ENCODE measurements at places on chromosomes 16 and 17.

DNA sequence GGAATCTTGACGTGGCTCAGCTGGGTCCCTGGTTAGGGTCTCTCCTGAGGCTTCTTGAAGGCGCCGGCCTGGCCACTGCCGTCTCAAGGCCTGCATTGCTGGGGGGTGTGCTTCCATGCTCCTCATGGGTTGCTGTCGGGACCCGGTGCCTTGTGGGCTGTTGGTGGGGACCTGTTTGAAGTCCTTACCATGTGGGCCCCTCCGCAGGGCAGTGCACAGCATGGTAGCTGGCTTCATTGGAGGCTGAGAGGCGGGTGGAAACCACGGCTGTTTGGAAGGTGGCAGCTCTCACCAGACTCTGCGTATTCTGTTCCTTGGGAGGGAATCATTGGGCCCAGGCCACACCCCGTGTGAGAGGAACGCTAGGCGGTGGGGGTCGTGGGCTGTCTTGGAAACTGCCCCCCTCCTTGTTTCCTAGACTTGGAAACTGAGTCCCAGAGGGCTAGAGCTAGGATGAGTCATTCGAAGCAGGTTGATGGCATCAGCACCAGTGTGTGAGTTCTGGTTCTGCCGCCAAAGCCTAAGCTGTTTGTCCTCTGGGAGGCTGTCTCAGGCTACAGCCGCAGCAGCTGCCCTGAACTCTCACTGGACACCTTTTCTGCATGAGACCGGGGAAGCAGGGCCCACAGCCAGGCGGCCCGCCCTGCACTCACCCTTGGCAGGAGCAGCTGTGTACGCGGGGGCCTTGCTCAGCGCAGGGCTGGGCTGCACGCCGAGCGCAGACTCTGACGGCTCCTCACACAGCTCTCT, 35.2 kb downstream of the ZNF750 start:
- DNase-seq: no peak

- no peak for DNase-seq
Measured at GRCh38 chr17:50640686-50641351, 6.1 kb downstream of the ABCC3 start.

- DNase-seq: no peak
Measured at GRCh38 chr16:84751947-84752346, 52.1 kb downstream of the USP10 start.

DNA sequence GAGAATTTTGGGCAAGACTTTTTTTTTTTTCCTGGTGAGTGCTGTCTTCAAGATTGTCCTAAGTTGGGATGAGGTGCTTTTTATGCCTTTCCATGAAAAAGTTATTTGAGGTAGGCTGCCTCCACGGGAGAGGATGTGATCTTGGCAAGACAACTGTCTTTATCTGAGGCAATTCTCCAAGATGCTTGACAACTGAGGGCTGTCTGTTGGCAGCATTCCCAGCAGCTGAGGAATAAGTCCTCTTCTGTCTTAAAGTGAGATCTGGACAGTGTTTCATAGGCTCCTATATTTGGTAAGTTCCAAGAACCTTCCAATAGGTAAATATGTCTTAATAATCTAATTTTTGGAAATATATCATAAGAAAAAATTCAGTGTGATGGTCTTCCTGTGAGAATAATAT, 662.0 kb downstream of the CDH11 start:
- DNase-seq: no peak

GRCh38 chr17:38578229-38579082, 27.3 kb downstream of the SRCIN1 start:
- DNase-seq: no peak

GRCh38 chr17:17491546-17491988, 4.6 kb downstream of the RASD1 start:
- DNase-seq: no peak

DNA sequence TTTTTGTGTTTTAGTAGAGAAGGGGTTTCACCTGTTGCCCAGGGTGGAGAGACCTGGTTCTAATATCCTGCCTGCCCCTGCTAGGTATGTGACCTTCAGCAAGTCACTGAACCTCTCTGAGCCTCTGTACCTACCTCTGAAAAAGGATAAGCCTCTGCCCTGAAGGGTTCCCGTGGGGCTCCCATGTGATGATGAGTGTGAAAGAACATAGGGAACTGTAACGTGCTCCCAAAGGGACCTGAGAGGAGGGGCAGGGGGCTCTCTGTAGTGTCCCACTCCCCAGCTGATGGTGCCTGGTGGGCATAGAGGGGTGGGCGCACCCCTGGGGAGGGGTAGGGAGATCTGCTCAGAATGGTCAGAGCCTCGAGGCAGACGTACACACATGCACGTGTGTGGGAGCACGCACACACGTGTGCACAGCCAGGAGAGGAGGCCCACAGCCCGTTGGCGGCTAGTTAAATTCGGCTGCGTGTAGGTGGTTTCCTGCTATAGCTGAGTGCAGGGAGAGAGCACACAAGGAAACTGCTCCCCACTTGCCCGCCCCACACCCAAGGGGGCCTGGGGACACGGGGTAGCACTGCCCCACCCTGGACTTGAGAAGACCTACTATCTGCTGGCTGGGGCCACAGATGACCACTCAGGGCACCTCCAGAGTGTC, 6.7 kb downstream of the KCNH4 start:
- DNase-seq: no peak

GRCh38 chr17:9813166-9813565, 8.7 kb downstream of the GSG1L2 start:
- no peak for DNase-seq

- DNase-seq: peak; percentile 17
Measured at GRCh38 chr17:9928601-9929333, 23.7 kb upstream of the RCVRN start.

- DNase-seq: no peak
Measured at GRCh38 chr16:85364323-85365040, 248.6 kb upstream of the GSE1 start.

GRCh38 chr17:14741491-14741890, 440.6 kb downstream of the HS3ST3B1 start:
- DNase-seq: no peak

- no peak for DNase-seq
Measured at GRCh38 chr17:56710986-56711385, 117.5 kb downstream of the NOG start.

GRCh38 chr16:9976601-9977000, 205.6 kb downstream of the GRIN2A start:
- DNase-seq: no peak

- no peak for DNase-seq
Measured at GRCh38 chr17:74485022-74485743, 18.7 kb downstream of the CD300A start.

GRCh38 chr16:81610144-81610842, 165.7 kb downstream of the CMIP start:
- peak; percentile 93 for DNase-seq

GRCh38 chr16:47060596-47060995, 83.1 kb downstream of the NETO2 start:
- DNase-seq: no peak

- peak; percentile 9 for DNase-seq
Measured at GRCh38 chr17:29483503-29483902, 83.3 kb downstream of the ABHD15 start.

DNA sequence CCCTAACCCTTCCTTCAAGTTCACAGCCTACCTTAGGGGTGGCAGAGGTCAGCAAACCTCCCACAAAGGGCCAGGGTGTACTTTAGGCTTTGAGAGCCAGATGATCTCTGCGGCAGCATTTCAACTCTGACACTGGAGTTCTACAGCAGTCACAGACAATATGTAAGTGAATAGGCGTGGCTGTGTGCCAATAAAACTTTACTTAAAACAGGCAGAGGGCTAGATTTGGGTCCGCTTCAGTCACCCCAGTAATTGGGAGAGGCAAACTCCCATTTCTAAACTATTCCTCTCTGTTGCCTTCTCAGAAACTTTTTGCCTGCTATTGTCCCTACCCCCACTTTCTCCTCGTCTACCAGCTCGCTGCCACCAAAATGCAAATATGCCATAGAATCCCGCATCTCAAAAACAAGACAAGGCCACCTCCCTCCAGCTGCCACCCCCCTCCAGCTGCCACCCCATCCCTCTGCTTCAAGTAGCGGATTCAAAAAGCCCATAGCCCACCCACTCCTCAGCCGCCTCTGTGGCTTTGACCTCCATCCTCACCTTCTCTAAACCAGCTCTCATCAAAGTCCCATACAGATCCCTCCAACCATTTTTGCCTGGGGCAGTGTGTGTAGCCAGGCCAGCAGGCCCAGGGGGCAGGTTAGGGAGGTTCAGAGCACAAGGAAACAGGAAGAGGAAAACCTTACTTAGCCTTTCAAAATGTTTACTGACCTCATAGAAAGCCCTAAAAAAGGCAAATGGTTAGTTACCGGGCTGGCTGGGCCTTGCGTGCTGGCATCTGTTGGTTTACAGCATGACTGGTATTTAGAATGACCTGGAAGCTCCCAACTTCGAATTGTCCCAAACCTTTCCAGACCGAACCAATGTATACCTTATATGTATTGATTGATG, 19.9 kb upstream of the DNAH17 start:
- no peak for DNase-seq

- DNase-seq: no peak
Measured at GRCh38 chr17:14336418-14336817, 35.5 kb downstream of the HS3ST3B1 start.

DNA sequence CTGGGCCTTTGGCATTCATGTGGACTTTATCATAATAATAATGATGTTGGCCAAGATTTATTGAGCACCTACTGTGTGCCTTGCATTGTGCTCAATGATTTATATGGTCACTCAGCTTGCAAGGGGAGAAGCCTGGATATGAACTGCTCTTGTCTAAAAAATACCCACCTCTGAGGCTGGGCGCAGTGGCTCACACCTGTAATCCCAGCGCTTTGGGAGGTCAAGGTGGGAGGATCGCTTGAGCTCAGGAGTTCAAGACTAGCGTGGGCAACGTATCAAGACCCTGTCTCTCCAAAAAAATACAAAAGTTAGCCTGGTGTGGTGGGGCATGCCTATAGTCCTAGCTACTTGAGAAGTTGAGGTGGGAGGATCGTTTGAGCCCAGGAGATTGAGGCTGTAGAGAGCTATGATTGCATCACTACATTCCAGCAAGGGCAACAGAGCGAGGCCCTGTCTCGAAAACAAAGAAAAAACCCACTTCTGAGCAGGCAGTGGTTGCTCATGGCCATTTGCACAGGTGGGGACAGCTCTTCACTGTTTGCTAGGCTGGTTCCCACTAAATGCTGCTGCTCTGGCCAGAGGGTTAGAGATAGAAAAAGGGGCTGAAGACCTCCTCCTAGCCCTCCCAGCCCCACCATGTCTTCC, 4.3 kb upstream of the ADGRG1 start:
- no peak for DNase-seq

- no peak for DNase-seq
Measured at GRCh38 chr17:77373299-77374169, 232.8 kb downstream of the SEC14L1 start.

DNA sequence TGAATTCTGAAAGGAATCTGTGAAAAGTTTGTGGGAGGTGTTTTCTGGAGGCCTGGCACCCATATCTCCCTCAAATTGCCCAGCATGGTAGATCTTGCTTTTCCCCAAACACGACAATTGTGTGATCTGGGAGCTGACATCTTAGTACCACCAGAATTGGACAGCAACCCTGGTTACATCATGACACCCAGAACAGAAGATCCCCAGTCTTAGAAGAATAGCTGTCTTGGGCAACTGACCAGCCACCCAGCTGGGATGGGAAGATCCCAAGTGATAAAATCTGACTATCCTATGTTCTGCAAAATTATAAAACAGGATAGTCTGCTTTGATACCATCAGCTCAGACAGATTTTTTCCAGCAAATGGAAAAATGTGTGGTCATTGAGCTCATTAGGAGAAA, 235.3 kb downstream of the CDH13 start:
- no peak for DNase-seq

DNA sequence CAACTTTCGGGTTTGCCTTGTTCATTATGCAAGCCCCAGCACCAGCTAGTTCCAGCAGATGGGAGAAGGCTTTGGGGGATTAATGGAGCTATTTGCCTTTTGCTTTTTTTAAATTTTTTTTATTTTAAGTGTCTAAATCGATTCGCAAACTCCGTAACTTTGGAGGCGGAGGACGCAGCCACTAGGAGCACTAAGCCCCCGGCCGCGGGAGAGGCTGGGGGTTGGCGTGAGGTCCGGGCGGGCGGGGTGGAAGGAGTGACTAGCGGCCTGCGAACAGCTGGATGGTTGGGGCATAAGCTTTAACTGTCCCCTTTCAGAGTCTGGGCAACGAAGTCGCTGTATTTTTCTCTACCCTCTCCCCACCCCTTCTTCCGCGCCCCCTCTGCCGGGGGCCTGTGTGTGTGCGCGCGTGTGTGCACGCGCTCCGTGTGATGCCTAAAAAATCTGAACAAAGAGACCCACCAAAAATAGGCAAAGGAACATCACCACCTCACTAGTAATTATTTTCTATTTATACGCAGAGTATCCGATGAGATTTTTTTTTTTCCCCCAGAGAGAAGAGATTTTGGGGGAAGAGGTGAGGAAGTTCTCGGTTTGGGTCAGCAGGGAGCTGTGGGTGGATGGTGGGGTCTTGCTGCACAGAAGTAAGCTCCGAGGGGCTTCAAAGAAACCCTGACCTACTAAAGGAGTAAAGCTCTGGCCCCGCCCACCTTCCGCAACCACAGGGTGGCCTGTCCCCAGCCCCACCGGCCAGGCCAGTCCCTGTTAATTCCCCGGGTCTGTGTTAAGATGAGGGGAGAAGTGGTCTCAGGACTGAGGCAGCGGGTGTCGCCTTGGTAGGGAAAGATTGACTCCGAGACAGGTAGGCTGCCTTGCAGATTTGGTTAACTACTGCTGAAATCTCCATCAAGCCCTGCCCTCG, 2.3 kb downstream of the SHISA9 start:
- no peak for DNase-seq

DNA sequence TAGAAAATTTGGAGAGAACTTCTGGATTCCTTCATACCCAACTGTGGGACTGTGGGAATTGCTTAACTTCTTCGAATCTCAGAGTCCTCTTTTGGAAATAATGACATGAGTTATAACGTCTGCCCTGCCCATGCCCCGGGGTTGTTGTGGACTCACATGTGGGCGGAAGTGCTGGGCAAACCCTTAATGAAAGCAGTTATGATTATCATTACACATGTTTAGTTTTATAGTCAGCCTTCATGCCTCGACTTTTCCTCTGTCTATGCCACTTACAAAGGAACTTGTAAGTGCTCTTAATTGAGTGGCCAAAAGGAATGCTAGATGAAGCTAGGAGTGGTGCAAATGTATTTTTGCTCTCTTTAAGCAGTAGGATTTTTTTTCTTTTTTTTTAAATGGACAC, 3.9 kb downstream of the KRT27 start:
- no peak for DNase-seq

- no peak for DNase-seq
Measured at GRCh38 chr17:78769196-78769773, 12.8 kb downstream of the CYTH1 start.

- DNase-seq: no peak
Measured at GRCh38 chr17:62178579-62178978, 113.5 kb upstream of the MED13 start.

GRCh38 chr17:8481089-8481488, 45.4 kb downstream of the NDEL1 start:
- DNase-seq: no peak

DNA sequence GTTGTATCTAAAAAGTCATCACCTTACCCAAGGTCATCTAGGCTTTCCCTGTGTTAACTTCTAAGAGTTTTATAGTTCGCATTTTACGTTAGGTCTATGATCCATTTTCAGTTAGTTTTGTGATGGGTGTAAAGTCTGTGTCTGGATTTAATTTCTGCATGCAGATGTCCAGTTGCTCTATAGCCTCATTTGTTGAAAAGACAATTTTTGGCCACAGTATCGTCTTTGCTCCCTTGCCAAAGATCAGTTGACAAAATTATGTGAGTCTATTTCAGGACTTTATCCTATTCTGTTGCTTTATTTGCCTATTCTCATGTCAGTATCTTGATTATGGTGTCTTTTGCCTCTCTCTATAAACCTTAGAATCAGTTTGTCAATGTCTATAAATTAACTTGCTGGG, 85.1 kb downstream of the METRNL start:
- DNase-seq: no peak

GRCh38 chr17:42287977-42288802, at the start of gene STAT5A:
STAT5A (plus strand) TSS chr17:42288498; CDS start chr17:42289412, 914 bp downstream.
- DNase-seq: peak; percentile 89

All from hepatic stellate cell (primary cell).